ENCODE measurements at places on chromosomes 12 and 14. TPM values are rescaled to one million over a fixed set of nuclear protein-coding genes. Genes with fewer than 3 reads are reported as not detected.

DNA sequence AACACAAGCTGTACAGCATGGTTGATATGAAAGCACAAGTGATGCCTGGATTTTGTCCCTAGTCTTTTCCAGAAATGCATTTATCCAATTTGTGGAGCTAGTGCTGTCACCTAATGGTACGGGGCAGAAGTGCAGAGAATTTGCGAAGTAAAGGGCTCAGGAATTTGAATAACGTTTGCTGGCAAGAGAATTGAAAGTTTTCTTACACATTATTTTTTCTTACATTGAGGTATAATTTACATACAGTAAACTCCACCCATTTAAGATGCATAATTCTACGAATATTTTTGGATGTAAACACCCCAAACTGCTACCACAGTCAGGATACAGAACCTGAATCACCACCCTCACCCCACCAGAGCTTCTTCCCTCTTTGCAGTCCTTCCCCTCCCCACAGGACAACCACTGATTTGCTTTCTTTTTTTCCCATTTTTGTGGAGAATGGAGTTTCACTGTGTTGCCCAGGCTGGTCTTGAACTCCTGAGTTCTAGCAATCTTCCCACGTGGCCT lies 3.5 kb downstream of the AICDA start:
- DNase-seq = peak; percentile 80
- H3K27ac ChIP-seq = no peak overlapping the region
- H3K36me3 ChIP-seq = no peaks in the 10 kb centered on the region
- no peaks in the 10 kb centered on the region for H3K4me1 ChIP-seq
- no peaks in the 10 kb centered on the region for H3K27me3 ChIP-seq

DNA sequence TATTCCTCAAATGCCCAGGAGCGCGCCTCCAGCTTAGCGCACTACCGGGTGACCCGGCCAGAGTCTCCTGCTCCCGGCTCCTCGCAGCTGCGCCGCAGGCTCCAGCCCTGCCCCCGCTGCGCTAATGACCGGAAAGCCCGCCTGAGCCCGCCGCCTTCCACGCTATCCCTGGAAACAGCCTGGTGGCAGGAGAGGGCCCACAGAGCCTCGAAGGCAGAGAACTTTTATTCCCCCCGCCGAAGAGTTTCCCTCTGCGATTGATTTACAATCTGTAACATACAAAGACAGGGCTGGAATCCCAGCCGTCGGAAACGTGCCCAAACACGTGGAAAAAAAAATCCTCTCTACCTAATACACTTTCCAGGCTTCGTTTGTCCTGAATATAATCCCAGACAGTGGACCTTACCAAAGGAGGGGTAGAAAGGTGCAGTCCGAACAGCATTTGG lies 1.5 kb downstream of the COL2A1 start:
- H3K36me3 ChIP-seq = no peaks in the 10 kb centered on the region
- peaks cover 38% of the 10 kb centered on the region for H3K27me3 ChIP-seq
- H3K4me3 ChIP-seq = peak overlapping the region; percentile 1
- no peak for DNase-seq
- H3K27ac ChIP-seq = no peak overlapping the region

GRCh38 chr14:91918186-91918883 lies 29.2 kb downstream of the FBLN5 start:
- no peaks in the 10 kb centered on the region for H3K36me3 ChIP-seq
- H3K4me1 ChIP-seq = no peaks in the 10 kb centered on the region
- no peak for DNase-seq
- H3K27ac ChIP-seq = peak overlapping the region; percentile 61
- no peak overlapping the region for H3K4me3 ChIP-seq

DNA sequence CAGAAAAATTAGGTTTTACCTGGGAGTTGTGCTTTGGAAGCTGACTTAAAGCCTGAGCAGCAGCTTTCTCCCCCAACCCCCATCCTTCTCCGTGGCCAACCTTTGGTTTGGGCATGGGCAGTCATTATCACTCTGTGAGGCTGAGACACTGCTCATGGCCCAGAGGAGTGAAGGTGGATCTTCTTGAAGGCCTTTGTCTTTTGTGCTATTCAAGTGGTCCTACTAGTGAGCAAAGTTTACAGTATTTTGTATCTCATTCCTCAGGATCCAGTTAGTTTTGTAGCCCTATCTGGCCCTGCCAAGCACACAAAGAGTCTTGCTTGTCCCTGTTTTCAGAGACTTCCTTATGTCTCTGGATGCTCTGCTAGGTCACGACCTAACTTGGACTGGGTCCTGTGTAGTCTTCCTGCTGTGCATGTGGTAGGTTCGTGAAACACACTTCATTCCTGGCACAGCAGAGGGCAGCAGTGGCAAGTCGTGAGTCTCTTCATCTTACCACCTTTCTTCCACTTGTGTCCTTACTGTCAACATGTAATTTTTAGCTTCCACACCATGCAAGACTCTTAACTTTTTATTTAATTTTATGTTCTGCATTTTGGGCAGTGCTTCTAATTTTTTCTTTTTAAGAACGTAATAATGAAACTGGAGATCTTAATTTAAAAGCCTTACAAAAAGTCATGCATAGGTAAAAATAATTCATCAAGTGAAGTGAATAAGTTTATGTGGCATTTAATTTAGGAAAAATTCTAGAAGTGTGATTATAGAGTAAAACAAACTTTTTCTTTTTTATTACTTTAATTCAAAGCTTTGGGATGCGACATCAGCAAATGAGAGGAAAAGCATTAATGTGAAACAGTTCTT lies 53.7 kb downstream of the APAF1 start:
- H3K27ac ChIP-seq = no peak overlapping the region
- no peak overlapping the region for H3K4me3 ChIP-seq
- no peaks in the 10 kb centered on the region for H3K4me1 ChIP-seq
- H3K27me3 ChIP-seq = no peaks in the 10 kb centered on the region
- peak; percentile 22 for DNase-seq
- no peaks in the 10 kb centered on the region for H3K36me3 ChIP-seq

- no peaks in the 10 kb centered on the region for H3K27me3 ChIP-seq
- H3K4me1 ChIP-seq = no peaks in the 10 kb centered on the region
Measured at GRCh38 chr14:61690982-61691381, 4.3 kb upstream of the HIF1A start.

DNA sequence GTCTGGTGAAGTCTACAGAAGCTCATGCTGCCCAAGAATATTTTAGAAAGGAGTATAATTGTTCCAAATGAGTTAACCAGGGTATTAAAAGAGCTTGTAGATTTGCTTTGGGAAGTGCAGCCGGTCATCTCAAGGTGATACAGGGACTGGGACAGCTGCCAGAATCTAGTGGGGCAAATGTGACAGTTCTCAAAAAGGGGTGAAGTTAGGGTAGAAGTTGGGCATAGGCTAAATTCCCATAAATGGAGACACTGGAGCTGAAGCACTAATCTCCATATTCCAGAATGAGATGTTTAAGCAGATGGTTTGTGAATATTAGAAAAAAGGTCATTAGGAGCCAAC lies 94.7 kb downstream of the ANO6 start:
- no peaks in the 10 kb centered on the region for H3K27me3 ChIP-seq
- no peak overlapping the region for H3K4me3 ChIP-seq
- DNase-seq = no peak

DNA sequence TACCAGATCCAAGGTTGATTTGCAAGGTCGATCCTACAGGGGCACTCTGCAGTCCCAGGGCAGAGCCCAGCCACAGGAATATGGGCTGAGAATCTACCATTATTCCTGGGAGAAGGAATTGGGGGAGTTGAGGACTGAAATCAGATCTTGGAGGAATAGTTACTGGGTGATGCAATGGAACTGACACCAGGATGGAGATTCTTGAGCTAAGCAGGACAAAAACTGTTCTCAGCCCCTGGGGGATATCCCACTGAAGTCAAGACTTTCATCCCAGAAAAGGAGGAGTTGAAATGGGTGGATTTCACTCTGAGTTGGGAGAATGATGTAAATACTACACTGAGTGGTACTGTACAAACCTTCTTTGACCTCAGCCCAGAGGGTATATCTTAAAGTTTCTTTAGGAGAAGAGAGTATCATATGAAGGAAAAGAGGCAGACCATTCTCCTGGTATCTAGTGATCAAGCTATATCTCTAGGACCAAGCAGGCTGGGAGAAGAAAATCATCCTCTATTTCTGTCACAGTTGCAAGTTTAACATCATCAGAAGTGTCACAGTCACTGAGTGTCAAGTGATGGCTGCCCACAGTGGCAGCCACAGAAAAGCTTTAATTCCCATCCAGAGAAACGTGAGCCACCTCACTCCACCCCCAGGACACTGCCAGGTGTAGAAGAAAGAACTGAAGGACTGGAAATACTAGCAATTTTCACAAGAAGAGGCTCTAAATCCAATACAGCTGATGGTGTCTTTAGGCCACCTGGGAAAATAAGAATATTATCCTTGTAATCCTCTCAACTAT lies 181.9 kb downstream of the NUAK1 start:
- no peak overlapping the region for H3K4me3 ChIP-seq
- DNase-seq = no peak
- H3K36me3 ChIP-seq = no peaks in the 10 kb centered on the region
- H3K27me3 ChIP-seq = no peaks in the 10 kb centered on the region

GRCh38 chr14:74426202-74426582 lies at the start of gene SYNDIG1L:
SYNDIG1L (minus strand) TSS chr14:74426210; CDS start chr14:74409744, 16,466 bp downstream.
- H3K4me3 ChIP-seq = no peak within 1 kb of the TSS
- peaks cover 7% of the 10 kb centered on the region for H3K4me1 ChIP-seq
- no peak for DNase-seq

DNA sequence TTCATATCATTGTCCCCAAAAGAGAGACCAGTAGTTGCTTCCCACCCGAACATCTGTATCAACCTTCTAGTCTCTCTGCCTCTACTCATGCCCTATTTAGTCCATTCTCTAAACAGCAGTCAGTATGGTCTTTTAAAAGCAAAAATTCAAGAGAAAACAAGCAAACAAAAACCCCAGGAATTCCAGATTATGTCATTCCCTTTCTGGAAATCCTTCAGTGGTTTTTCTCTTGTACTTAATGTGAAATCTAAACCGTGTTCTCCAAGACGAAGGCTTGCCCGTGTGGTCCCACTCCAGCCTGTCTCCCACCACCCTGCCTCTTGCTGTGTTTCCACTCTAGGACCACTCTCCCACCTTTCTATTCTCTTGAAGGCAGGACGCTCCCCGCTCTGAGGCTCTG lies 90.8 kb downstream of the TMEM30B start:
- peaks cover 4% of the 10 kb centered on the region for H3K4me1 ChIP-seq
- H3K27ac ChIP-seq = no peak overlapping the region
- H3K36me3 ChIP-seq = no peaks in the 10 kb centered on the region
- no peak for DNase-seq
- H3K4me3 ChIP-seq = no peak overlapping the region

DNA sequence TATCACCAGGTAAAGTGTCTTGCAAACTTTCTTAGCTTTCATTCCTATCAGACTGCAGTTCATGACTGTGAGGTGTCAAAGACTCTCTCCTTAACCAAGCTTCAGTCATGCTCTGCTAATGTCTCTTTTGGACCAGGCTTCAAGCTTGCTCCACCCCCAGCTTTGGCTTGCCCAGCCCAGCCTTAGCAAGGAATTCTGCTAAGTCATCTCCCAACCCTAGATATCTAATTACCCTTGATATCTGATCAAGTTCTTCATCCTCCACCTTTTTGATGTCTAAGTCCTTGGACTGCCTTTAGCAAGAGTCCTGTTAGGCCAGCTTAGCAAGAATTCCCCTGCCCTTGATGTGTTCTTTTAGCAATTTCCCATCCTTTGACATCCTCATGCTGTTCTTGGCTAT lies 108.9 kb upstream of the FGD4 start:
- no peak overlapping the region for H3K27ac ChIP-seq
- H3K27me3 ChIP-seq = no peaks in the 10 kb centered on the region
- no peak for DNase-seq
- no peaks in the 10 kb centered on the region for H3K4me1 ChIP-seq
- no peaks in the 10 kb centered on the region for H3K36me3 ChIP-seq

DNA sequence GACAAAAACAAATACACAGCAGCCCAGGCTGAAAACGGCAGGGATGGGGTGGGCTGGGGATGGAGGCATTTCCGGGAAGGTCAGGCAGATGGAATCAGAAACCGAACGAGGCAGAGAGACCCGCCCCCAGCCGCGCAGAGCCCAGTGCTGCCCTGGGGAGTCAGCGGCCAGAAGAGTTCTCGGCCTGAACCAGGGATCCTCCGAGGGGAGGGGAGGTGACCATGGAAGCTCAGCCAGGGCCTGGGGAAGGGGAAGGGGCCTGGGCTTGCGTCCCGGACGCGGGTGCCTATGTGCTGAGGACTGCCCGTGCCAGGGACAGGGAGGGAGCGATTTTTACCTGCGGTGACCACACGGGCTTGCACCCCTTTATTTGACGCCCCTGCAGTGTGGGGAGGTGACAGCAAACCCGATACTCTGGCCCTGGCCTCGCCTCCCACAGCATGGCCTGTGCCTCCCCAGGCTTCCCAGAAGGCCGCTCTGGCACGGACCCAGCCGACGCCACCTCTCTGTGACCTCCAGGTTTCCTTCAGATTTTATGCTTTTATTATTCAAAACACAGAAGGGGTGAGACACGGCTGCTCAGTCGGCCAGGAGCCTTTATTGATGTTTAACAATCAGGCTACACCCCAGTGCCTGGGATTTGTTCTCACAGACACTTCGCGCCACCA lies 7.7 kb downstream of the LRCOL1 start:
- no peaks in the 10 kb centered on the region for H3K36me3 ChIP-seq
- H3K4me3 ChIP-seq = no peak overlapping the region
- no peaks in the 10 kb centered on the region for H3K27me3 ChIP-seq
- no peaks in the 10 kb centered on the region for H3K4me1 ChIP-seq

Gene TMPRSS12
- total RNA-seq = not detected

Data from Peyer's patch (tissue), 4 donors.